ENCODE measurements at places on chromosomes 2 and 18.

- DNase-seq: no peak
Measured at GRCh38 chr2:120624738-120625446, 110.8 kb upstream of the GLI2 start.

- no peak for DNase-seq
Measured at GRCh38 chr2:234269769-234270204, 219.3 kb downstream of the SPP2 start.

DNA sequence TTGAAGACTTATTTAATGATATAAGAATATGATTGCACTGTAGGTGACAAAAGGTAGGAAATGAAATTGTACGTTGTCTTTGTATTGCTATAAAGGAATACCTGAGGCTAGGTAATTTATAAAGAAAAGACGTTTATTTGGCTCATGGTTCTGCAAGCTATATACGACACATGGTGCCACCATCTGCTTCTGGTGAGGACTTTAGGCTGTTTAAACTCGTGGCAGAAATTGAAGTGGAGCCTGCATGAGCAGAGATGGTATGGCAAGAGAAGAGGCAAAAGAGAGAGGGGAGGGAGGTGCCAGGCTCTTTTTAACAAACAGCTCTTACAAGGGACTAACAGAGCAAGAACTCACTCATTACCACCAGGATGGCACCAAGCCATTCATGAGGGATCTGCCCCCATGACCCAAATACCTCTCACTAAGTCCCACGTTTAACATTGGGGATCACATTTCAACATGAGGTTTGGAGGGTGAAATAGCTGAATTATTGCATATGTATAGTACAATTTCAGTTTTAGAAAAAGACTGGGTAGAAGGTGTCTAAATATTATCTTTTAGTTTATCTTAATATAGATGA, 86.8 kb downstream of the GULP1 start:
- no peak for DNase-seq

GRCh38 chr2:26874514-26874913, 26.6 kb downstream of the DPYSL5 start:
- no peak for DNase-seq

DNA sequence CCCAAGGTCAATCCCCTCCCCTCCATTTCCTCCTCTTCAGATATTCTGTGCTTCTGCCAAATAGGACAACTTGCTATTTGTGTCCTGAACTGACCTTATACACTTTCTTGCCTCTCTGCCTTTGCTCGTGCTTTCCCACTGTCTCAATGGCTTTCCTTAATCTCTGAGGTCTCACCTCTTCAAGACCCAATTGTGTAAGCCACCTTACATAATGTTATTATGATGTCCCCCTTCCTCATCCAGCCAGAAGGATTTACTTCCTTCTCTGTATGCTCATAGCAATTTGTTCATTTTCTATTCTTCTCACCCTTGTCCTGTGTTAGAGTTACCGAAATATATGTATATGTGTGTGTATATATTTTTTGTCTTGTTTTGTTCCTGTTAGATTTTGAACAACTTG, 26.9 kb upstream of the DARS1 start:
- no peak for DNase-seq

- DNase-seq: no peak
Measured at GRCh38 chr18:78587096-78587495, 392.5 kb upstream of the SALL3 start.

DNA sequence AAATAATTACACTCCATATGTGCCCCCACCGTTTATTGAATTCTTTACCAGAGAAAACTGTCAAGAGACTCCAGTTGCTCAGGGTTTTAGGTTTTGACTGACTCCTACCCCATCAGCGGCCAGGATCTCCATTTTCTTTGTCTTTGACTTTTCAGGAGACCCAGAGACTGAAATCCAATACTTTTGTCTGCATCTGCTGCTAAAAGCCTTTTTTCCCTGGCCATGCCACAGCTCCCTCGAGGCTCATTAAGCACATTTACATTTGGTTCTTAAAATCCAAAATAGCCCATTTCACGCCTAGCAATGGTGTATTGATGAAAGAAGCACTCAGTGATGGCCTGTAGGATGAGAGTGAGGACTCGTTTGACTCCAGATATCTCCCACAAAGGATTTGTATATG, 332.6 kb upstream of the ACVR2A start:
- DNase-seq: no peak

DNA sequence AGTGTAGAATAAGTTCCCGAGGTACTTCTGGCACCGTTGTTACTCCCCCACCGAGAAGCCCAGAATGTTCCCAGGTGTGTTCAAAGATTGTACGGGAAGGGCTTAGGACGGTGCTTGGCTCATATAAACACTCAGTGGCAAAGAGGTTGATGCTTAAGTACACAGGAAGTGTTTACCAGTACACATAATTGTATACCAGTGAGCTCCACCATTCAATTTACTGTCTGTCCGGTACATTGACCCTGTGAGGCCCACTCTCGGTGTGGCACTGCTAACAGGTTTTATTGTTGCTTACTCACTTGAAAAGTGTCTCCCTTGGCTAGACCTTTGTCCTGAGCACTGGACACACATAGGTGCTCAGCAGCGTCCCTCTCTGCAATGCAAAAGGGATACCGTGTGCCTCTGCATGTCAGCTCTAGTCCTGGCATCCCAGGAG, 191.0 kb downstream of the NEDD4L start:
- DNase-seq: no peak

DNA sequence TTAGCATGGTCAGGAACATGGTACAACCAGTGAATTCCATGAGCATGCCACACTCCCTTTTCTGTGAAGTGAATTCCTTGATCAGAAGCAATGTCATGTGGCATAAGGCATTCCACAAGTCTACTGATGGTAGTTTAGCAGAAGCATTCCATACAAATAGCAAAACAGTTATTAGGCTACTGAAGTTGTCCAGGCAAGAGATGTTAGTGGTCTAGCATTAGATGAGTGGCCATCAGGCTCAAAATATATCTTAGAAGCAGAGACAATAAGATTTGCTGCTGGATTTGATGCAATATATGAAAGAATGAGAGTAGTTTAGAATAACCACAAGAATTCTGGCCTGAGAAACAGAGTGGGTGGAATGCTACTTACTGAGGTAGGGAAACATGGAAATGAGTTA, 355.3 kb upstream of the NRXN1 start:
- no peak for DNase-seq

GRCh38 chr2:121046335-121046734, 238.7 kb downstream of the TFCP2L1 start:
- DNase-seq: no peak

DNA sequence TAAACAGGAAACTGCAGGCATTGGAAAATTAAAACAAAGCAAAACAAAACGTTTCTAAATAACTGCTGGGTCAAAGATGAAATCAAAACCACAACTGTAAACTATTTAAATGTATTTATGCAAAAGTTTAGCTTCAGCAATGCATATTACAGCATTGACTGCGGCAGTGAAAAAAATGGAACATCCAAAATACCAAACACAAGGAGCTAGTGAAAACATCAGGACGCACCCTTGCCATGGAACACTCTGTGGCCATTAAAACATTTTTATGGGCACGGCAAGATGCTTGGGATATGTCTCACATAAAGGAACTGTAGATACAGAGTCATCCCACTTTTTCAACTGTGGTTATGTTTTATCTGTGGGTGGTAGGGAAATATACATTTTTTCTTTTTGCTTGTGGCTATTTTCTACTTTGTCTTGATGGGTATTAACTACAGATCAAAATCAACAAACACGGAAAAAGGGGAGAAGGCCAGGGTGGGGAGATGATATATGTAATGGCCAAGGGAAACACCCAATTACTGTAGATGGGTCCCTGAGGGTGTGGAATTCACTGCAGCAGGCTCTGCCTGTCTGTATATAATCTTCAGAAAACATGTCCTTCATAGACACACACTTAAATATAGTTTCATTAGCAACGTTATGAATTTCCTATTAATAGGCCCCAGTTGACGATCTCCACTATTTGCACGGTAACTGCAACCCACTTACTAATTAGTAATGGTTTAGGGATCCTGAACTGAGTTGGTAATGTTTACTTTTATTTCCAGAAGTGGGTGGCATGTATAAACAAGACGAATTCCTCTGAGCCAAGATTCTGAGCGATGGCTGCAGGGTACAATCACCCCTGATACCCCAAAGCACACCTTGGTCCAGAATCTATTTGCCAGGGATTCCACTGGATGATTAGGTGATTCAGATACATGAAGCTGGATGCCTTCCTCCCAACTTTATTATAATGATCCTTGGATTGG, 110.5 kb downstream of the ACKR3 start:
- no peak for DNase-seq

DNA sequence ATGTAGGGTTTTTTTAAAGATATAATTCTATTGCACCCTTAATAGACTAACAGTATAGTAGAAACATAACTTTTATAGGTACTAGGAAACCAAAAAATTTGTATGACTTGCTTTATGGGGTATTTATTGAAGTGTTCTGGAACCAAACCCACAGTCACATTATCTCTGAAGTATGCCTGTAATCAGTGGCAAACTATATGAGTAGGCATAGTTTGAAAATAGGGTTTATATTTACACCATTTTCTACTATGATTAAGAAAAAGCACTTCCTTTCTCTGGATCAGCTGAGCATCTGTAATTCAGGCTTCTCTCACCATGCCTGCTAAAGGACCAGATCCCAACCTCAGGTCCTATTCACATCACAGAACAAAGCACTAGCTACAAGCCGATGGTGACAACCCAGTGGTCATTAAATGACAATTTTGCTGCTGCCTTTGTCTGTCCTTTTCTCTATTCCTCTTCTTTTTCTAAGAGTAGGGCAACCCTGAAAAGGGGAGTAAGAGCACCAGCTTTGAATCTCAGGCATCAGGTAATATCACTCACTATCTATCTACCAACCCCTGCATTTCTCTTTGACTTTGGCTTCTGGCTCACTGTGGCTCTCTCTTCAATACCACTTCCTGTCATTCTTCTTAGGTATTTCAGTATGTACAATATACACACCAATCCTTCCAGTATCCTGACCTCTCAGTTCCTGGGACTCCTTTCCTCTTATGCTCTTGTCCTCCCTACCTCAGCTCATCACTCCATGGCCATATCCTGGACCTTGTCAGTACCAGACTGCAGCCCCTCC, 14.4 kb downstream of the NEMP2 start:
- no peak for DNase-seq

GRCh38 chr2:26283606-26284005, 38.9 kb downstream of the HADHB start:
- DNase-seq: no peak

- DNase-seq: peak; percentile 76
Measured at GRCh38 chr2:73418343-73418742, 32.7 kb downstream of the ALMS1 start.

GRCh38 chr2:241837197-241837965, 21.3 kb downstream of the PDCD1 start:
- no peak for DNase-seq

DNA sequence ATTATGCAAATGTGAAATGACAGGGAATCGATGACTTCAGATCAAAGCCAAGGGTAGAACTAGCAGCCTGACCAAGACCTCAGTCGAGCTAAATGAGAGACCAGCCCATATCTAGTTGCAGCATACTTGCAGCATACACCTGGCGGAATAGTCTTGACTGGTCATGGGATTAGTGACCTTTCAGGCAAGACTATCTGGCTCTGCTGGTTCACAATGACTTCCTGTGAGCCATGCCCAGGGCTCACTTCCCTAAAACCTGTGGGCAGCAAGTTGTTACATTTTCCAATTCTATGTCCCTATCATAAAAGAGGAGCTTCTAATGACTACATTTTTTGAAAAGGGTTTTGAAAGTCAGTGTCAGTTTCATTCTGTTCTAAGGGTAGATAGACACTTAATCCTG, 1624.9 kb upstream of the CELF4 start:
- no peak for DNase-seq

DNA sequence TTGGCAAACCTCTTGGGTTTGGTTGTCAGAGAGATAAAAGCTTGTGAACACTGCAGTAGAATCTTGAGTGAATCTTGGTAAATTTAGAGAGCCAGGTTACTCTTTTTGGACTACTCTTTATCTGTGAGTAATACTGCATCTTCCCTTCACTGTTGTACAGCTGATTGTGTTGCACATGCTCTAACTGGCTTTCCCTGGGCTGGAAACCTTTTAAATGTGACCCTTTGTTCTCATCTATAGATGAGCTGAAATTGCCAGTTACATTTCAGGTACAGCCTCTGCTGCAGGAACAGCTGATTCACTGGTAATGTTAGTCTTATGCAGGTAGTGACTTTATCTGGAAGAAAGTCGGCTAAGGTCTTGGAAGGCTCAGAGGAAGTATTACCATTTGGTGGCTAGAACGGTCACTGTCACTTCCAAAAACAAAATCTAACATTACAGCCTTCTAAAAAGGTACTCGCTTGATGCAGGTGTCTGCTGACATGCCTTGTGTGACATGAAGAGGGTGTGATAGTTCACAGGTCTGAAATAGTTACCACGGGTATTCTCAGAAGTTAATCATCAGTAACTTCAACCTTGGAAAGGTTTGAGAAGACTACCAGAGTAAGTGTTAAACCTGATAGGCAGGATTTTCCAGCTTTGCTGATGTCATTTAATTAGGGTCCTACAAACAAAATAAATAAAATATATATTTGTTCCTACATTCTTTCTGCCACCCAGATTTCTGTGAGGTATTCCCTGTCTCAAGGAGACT, 851.1 kb downstream of the SLC4A3 start:
- no peak for DNase-seq

- no peak for DNase-seq
Measured at GRCh38 chr2:186590759-186591505, 1.1 kb downstream of the ITGAV start.

DNA sequence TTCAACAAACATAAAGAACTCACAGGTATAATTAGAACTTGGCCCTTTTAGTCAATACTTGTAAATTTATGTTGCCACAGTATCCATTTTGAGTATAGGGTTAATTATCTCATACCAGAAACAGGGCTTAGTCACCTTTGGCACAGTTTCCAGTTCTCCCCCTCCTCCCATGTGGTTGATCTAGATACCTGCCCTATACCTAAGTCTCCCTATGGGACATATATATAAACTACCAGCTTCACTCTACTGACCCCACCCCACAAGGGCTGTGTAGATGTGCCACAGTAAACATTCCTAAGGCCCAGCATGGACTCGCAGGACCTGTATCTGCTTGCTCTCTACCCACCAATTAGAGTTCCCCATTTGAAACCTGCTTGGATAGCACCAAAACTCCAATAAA, 371.7 kb upstream of the RND3 start:
- no peak for DNase-seq

DNA sequence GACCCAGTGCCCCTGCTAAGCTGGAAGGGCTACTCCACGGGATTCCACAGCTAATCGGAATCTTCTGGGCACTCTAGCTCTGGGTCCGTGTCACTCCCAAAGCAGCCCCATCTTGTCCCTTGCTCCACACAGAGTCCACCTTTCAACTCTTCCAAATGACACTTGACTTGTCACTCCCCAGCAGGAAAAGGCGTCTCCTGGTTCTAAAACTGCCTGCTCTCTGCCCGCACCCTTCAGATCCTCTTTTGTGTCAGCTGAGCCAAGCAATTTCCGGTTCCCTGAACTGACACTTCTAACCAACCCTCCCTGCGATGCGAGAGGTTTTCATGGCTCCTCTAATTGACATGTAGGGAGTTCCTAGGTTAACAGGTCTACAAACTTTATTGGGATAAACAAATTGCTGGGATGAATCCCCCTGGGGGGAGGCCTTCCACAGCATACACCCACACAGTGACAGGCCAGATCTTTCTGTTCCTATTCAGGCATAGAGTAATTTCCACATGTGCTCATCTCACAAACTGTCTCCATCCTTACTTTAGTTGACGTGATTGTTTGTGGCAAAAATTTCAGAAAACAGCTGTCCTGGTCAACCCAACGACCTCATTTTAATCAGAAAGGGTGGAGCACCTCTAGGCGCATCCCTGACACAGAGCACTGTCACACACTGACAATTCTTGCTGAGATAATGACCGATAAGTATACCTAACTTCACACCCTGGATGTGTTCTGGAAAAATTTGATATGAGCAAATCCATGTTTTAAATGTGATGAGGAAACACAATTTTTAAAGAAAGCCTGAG, 104.9 kb downstream of the RBMS1 start:
- DNase-seq: peak; percentile 65

Data from left cardiac atrium (tissue), 4 donors.